ENCODE measurements at places on chromosomes 5 and 9. TPM values are rescaled to one million over a fixed set of nuclear protein-coding genes. Genes with fewer than 3 reads are reported as not detected.
A peak's percentile ranks its signal among the peaks of the same experiment; 100 is the strongest.

GRCh38 chr9:120396418-120396817 is 183.5 kb downstream of the CDK5RAP2 start:
- DNase-seq: no peak

The PRRT1B gene
- polyA plus RNA-seq: not detected

DNA sequence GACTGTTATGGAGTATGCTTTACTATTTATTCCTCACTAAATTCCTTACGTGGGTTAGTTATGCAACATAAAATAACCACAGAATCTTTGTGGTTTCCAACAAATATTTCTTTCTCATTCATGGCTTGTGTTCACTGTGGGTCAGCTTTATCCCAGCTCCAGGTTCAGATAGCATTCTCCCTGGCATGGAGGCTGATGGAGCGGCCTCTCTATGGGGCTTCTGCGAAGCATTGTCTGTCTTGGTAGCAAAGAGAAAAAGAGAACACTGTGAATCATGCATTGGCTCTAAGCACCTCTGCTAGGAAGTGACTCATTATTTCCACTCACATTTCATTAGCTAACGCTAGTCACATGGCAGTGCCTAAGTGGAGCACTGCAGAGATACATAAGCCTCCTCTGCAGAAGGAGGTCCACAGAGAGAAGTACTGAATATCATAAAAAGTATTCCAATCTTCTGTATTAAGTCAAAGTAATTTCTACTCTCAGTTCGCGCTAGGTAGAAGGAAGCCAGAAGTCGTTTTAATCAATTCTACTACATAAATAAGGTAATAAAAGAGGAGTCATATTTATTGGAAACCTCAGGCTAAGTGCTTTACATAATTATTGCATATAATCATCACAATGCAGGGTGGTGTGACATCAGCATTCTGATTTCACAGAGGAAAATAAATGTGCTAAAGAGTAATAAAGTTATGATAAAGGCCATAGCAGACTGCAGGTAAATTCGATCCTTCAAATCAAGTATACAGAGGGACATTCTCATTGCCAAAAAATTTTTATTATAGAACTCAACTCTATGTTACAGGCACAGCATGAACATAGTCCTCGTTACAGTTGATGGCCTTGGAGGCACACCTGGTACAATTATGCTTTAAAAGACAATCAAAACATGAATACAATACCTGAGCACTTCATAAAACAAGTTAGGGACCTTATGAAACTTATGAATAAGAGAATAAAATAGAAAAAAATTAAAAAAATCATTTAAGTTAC is 531.1 kb downstream of the CETN3 start:
- DNase-seq: peak; percentile 20

The BRINP1 gene
- polyA plus RNA-seq: not detected

The VCP gene
- polyA plus RNA-seq: 386 TPM

The FYB1 gene
- 0.01 TPM for polyA plus RNA-seq

The CYSRT1 gene
- 0.56 TPM for polyA plus RNA-seq

GRCh38 chr9:89448381-89448780 is 49.5 kb downstream of the SEMA4D start:
- no peak for DNase-seq

DNA sequence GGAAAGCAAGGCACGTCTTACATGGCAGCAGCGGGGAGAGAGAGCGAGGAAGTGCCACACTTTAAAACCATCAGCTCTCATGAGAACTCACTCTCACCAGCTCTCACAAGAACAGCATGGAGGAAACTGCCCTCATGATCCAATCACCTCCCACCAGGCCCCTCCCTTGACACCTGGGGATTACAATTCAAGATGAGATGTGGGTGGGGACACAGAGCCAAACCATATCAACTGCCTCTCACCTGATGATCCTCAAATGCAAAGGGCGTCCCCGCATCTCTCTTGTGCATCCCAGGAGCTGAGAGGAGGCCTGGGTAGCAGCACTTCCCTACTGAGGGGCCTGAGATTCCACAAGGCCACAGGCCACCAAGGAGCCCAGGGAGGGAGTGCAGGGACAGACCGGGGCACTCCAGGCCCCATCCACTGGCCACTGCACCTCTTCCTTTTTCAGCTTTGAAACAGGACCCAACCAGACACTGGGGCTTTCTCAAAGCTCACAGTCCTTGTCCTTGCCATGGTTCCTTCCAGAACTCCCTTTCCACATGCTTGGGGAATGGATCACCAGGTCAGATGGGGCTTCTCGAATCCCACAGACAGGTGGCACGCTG is 54.5 kb upstream of the IL17B start:
- DNase-seq: no peak

GRCh38 chr5:53480416-53481158 is at the start of gene FST:
TSS of gene FST (plus strand) at chr5:53480629. CDS start at chr5:53480792, 163 bp downstream.
- no peak for DNase-seq

The PTAR1 gene
- 20.2 TPM for polyA plus RNA-seq
